Activated CD4-positive, alpha-beta T cell treated with anti-CD3 and anti-CD28 coated beads for 36 hours (primary cell): ENCODE measurements at places on chromosomes 7 and 10.

- no peak for DNase-seq
Observed at GRCh38 chr10:98062424-98062823, 32.0 kb upstream of the CRTAC1 start.

DNA sequence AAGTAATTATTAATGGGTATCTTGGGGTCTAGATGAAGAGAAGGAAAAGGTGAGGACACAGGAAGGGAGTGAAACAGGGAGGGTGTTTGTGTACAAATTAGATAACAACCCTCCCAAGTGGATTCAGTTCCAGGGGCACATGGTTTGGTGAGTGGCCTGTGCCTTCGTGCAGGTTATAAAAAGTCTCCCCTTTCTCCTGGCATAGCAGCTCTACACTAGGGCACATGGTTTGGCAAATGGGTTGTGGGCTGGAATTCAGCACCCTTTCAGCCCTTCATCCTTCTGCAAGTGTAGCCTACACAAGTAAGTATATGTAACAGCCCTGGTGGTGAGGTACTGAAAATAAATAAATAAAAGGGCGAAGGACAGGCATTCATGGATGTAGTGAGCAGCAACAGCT, 359.4 kb downstream of the AUTS2 start:
- DNase-seq = no peak

DNA sequence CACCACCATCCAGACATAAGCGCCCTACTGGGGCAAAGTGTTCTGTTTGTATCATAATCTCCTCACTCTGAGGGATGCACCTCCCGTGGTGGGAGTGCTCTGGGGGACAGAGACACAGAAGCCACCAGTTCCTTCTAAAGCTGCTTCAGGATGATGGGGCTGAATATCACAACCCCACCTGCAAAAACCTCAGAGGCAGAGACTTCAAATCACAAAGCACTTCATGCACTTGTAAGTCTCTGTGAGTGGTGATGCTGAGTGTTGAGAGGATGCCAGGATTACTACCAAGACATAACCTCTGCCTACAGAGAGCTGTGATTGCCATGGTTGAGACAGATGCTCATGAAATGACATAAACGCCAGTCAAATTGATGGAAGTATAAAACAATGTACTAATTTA, 255.5 kb downstream of the CALN1 start:
- DNase-seq = no peak

- DNase-seq = peak; percentile 69
Observed at GRCh38 chr7:131859147-131859821, 302.9 kb upstream of the PODXL start.
